ENCODE measurements at places on chromosomes 2 and 18.
A peak's percentile ranks its signal among the peaks of the same experiment; 100 is the strongest.

DNA sequence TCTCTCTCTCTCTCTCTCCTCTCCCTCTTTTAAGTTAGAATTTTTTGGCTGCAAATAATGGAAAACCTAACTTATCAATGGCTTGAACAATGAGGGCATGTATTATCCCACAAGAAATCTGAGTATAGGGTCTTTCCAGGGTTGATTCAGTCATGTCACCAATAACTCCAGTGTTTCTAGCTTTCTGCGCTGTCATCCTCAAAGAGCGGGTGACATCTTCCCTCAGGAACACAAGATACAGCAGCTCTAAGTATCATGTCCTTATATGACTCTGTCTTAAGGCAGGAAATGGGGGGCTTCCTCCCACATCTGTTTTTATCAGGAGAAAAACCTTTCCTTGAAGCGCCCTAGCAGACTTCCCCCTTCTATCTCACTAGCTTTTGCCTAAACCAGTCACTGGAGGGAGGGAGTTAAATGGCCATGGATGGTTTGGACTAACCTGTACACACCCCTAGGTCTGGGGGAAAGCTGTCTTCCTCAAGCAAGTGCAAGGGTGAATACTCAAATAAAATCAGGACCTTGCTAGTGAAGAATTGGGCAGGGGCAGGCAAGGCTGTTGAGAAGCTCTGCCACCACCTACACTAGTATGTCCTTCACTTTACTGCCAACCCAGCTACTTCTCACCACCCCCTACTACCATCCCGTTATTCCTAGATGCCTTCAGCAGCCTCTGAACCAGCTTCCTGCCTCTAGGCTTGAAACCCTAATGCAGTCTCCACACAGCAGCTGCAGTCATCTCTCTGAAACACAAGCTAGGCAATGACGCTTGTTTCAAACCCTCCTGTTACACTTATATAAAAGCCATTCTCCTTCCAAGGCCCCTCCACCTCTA is 7.5 kb upstream of the TUBA4A start:
- DNase-seq = no peak

GRCh38 chr2:199855812-199856211 is 4.8 kb upstream of the FTCDNL1 start:
- DNase-seq = no peak

DNA sequence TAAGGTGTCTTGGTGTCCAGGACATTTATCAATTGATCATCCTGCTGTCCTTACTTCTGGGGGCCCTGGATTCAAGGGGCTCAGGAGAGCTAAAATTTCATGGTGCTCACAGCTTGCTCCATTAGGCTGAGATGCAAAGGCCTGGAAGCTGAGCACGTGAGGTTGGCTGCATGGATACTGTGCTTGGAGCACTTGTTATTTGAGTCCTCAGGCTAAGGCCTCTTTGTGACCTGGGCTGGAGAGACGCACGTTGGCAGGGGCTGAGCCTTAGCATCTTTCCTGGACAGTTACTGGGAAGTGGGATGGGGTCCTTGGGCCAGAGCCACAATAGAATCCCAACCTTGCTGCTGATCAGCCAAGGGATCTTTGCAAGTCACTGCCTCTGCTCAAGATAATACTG is 151.2 kb upstream of the HS6ST1 start:
- DNase-seq = no peak

GRCh38 chr2:238168196-238169047 is 9.7 kb downstream of the ERFE start:
- no peak for DNase-seq

DNA sequence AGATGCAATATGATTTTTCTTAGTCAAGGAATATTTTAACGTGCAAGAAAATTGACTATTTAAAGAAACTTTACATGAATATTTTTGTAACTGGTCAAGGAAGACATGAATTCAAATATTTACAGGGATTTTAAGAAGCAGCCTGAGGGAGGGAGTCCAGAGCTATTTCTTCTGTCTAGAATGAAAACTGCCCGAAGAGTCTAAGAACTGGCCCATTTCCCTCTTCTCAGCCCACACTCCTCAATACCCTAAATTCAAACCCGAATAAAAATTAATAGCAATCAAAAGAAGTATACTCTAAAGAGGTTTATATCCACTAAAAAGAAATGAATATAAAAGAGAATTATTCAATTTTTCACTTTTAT is 6.5 kb upstream of the NDUFV2 start:
- DNase-seq = no peak

GRCh38 chr2:135573620-135574019 is 42.3 kb downstream of the R3HDM1 start:
- no peak for DNase-seq

- no peak for DNase-seq
Measured at GRCh38 chr2:198213253-198213652, 408.9 kb downstream of the PLCL1 start.

DNA sequence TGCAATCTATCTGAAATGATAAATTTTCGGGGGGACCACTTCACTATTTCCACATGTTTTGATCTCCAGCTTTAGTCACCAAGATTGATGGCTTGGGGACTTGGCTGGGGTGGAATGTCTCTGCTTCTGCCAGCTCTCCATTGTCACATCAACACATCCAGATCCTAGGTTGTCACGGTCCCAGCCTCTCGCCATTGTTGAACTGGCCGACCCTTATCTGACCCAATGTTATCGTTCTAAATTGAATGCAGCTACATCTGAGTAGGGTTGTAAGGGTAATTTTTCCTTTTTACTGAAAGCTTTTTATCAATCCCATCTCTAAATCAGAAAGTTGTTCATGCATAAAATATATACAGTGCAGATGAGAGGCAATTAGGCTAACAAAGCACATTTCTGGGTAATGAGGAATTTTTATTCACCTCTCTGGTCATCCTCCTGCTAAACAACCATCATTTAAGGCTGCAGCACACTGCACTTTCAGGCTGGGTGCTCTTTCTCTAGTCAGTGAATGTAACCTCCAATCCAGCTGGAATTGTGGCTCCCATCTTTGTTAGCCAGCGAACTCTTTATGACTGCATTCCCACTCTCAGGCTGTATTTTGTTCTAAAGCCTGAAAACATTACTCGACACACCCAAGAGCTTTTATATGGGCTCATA is 128.2 kb downstream of the COL4A4 start:
- DNase-seq = peak; percentile 33

DNA sequence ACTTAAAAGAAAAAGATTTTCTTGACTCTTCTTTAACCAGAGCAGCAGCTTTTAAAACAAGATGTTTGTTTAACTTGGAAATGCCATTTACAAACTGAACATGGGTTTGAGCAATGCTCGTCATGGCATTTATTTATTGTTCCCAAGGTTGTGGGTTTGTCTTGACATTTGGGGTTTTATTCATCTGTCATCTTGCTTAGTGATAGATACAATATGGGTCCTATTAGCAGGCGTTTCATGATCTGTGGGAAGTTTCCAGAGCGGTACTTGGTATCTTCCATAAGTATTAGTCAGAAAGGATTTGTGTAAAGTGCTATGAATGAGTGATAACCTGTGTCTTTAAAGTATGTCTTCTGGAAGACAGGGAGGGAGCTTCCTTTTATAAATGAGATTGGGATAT is 29.9 kb upstream of the MGAT5 start:
- DNase-seq = no peak

DNA sequence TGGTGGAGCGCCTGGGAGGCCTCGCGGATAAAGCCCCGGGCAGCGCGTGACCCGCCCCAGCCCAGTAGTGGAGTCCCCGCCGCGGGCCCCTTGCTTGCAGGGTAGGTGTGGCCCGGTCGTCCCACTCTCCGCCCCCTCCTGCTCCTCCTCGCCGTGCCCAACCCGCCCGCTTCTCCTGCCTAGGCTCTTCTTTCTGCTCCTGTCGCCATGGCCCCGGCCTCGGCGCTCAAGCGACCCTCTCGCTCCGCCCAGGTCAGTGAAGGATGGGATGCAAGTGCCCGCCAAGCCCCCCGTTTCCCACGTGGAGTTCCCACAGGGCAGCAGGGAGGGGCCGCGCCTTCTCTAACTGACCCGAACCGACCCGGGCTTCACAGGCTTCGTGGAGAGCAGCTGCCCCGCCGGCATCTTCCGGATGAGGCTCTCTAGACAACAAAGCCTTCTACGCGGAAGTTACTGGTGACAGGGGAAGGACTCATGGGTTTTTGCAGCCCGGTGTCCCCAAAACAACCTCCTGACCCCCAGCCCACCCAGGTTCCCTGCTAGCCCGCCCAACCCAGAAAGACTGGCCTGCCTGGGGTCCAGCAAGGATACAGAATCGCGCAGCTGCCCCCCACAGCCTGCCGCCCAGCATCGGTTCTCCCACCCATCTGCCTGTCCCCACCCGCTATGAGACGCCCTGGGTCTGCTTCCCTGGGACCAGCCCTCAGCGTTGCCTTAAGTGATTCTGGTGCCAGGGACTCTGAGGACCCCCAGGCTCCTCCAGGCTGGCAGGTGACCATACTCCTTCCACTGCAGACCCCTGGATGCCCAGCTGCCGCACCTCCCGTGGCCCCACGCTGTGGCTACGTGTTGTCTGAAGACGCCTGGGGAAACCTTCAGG is 32.8 kb downstream of the TTC32 start:
- DNase-seq = peak; percentile 85

GRCh38 chr18:62328586-62329525 is 3.7 kb downstream of the TNFRSF11A start:
- DNase-seq = no peak

DNA sequence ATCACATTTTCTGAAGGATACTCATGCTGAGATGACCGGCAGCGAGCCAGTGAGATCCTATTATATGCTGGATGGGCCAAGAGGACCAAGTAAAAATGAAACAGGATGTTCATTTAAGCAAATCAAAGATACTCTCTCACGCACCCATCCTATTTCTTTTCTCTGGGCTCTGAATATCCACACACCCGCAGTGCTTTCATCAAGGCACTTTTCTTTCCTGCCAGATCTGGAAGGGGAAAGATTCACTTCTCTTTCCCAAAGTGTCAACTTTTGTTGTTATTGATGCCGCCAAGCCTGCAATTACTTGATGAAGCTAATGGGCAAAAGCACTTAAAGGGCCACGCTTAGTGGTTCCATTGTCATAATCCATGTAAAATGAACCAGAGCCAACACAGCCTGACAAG is 191.9 kb upstream of the CHAC2 start:
- peak; percentile 51 for DNase-seq

DNA sequence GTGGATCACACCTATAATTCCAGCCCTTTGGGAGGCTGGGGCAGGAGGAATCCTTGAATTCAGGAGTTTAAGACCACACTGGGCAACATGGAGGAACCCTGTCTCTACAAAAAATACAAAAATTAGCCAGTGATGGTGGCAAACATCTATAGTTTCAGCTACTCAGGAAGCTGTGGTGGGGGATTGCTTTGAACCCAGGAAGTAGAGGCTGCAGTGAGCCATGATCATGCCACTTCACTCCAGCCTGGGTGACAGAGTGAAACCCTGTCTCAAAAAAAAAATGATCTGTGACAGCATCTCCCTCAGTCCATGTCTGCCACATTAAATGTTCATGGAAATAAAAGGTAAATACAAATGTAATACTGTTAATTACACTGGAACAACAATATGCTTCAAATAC is 121.4 kb upstream of the COL5A2 start:
- no peak for DNase-seq

DNA sequence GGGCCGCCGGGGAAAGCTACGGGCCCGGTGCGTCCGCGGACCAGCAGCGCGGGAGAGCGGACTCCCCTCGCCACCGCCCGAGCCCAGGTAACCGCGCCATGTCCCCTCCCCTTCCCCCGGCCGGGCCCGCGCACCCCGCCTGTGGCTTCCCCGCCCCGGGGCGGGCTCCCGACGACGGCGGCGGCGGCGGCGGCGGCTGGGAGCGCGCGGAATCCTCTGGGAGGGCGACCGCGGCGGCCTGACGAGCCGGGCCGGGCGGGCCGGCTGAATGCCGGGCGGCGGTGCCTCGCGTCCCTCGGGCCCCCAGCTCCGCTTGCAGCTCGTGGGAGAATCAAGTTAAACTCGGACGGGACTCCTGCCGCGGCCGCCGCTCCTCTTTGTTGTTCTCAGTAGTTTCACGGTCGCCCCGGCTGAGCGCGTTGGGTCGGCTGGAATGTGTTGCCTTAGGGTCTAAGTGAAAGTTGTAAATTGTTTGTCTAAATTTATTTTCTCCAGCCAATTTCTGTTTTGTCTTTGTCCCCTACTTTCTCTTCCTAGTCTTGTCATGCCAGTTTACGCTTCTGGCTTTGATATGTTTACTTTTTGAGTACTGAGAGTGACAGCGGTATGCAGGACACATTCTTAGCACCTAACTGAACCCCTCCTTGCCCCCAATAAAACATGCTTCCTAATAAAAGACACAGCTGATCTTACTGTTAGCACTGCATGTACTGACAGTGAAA is 685 bp downstream of the SMAD4 start:
- DNase-seq = peak; percentile 68

Data from retina (tissue), 1 donor.